Prostate gland (tissue), 2 donors: ENCODE measurements at places on chromosomes 4 and X.
A peak's percentile ranks its signal among the peaks of the same experiment; 100 is the strongest.

DNA sequence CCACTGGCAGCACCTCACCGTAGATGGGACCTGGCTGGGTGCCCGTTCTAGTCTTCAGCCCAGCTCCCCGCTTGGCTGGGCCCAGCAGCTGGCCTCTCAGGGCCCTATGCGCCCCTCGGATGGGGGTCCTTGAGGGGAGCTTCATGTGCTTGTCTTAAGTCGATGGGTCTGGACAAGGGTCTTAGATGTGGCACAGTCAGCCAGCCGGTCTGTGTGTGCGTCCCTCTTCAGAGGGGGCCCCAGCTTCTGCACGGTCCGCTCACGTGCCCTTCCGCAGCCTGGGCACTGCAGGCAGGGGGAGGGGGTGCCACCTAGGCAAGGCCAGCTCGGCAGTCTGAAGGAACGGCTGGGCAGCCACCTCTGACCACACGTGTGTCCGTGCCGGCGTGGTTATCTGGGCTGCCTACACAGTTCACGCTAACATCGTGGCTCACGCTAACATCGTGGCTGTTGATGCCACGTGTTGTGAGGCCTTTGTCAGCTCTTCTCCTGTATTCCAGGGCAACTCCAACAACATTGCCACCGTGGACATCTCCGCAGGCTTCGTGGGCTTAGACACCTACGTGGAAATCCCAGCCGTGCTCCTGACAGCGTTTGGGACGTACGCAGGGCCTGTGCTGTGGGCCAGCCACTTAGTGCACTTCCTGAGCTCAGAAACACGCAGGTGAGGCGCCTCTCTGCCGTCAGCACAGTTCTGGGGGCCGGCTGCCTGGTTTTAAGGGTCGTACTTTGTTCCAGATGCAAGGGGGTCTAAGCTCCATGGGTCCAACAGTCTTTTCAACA, 34.5 kb downstream of the PIGG start:
- DNase-seq, result no peak

DNA sequence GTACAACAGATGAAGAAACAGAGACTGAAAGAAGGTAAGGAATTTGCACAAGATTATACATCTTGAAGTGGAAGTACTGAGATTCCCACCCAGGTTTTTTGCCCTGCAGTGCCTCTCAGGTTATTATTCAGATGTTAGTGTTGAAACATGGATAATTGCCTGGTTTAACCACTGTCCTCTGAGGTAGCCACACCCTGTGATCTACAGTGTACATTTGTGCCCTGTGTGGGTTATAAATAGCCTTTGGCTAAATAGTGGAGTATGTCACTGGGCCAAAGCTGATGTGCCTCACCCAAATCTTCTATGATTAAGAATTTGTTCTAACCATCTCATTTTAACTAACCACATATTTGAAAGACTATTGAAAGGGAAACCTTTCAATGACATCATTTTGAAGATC, 5.4 kb upstream of the ASB5 start:
- peak; percentile 15 for DNase-seq

DNA sequence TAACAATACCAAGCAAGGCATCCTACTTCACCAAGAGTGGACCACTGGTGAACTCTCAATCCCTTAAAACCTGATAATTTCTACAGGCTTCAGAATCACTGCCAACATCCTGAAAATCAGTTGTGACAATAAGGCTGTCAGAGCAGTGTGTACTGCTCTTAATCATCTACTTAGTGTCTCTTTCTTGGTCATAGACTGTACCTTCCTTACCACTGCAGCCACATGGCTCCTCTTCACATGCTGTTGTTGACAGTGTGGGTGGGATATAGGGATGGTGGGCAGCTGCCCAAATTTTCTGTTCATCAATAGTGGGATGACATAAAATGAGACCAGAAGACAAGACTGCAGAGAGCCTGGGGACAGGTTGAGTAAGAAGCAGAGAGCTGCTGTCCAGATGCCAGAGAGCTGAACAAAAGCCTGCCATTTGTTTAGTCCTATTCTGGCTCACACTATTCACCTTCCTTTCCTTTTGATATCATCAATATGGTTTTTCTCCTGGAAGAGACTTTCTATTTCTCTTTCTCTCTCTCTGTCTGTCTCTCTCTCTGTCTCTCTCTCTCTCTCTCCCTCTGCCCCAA, 178.9 kb downstream of the MGST2 start:
- no peak for DNase-seq

DNA sequence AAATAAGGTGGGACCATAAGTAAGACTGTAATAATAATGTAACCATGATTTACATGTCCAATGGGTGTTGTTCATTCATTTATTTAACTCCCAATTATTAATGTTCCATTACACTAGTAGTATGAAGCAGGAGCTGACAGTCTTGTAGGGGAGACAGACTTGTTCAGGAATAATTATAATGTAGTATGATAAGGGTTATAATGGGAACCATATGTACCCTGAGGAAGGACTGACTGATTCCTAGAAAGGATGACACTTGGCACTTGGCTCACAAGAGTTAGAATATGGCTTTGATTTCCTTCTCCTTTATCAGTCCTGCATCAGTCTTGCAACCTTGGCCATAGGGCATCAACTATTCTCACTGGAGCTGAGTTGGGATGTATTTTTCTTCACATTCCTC, 24.2 kb downstream of the PCDH7 start:
- no peak for DNase-seq

DNA sequence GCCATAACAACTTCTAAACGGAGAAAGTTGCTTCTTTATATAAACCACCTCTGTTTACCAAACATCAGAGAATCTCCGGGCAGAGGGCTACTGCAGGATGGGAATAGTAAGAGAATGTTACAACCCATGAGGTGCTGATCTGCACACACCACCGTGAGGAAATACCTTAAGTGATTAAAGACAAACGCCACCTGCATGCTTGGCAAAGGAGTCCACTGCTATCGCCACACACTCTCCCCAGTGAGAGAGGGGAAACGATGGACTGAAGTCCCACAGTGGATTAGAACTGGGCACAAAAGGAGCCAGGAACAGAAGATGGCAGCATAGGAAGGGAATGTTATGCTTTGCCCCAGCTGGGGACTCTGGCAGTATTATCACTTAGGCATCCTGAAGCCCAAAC, 15.6 kb downstream of the MAML3 start:
- no peak for DNase-seq

- DNase-seq, result no peak
These were observed 134.4 kb downstream of the PCDH7 start for GRCh38 chr4:30854531-30854930.

DNA sequence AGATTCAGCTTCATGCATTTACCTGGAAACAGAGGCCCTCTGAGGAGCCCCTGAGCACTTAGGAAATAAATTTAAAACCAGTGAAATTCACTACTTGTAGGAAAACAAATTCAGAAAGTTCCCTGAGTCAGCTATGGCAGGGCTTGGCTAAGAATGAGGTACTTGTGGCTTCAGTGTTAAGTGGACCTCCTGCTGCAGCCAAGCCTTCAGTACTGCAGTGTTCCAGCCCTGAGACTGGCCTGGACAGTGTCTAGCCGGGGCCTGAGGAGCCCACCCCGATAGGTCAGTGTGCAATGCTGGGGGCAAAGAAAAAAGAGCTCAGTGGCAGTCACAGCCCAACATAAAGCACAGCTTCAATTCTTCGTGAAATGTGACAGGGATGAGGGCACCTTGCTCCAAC, 41.9 kb downstream of the F11 start:
- no peak for DNase-seq

- DNase-seq, result no peak
These were observed 13.1 kb upstream of the MAGEA4 start for GRCh38 chrX:151899622-151900021.

GRCh38 chrX:136395271-136395670, 92.5 kb upstream of the BRS3 start:
- DNase-seq, result no peak

DNA sequence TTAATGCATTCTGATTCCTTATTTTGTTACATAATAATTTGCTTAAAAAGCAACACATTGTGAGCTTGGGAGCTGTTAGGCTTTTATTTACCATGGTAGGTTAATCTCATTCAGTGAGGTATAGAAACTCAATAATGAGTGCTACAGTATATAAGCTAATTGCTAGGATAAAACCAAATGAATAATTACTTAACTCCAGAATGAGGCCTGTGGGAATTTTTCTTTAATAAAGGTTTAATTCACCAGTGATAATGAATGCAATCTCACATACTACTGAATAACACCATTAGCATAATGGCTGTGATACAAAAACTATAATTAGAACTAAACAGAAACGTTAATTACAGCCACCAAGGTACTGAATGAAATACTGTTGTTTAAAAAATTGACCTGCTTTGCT, 326.3 kb downstream of the IQCM start:
- DNase-seq, result no peak

DNA sequence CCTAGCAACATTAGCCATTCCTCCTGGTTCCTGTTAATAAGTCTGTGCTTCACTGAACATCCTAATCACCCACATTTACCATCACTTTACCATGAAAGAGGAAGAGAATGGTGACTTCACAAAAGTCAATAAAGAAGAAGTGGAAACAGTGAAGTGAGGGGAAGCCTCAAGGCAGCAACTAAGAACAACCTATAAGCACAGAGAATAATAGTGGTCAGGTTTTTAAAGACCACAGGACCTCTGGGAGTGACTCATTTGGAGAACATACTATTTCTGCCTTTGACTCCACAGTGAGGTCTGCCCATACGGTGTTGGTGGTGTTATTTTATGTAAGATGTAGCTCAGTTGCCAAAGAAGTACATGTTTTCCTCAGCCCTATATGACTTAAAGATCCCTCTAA, 86.0 kb upstream of the TET2 start:
- no peak for DNase-seq

GRCh38 chrX:97168646-97169045, 284.9 kb downstream of the RPA4 start:
- no peak for DNase-seq

DNA sequence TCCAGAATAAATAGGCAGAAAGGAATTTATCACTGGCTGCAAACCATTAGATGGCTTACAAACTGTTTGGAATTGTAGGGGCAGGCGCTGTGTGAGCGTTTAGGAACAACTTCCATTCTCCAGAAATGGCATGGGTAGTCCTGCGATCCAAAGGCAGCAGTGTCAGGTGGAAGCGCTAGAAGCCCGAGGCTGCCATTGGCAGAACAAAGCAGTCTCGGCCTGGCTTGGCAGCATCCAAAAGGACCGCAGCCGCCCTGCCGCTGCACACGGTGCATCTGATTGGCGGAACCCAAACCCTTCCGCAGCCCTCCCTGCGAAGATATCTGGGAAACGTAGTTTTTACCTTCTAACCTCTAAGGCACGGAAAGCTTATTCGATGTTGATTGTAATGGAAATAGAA, 23.6 kb upstream of the YTHDC1 start:
- DNase-seq, result peak; percentile 13

DNA sequence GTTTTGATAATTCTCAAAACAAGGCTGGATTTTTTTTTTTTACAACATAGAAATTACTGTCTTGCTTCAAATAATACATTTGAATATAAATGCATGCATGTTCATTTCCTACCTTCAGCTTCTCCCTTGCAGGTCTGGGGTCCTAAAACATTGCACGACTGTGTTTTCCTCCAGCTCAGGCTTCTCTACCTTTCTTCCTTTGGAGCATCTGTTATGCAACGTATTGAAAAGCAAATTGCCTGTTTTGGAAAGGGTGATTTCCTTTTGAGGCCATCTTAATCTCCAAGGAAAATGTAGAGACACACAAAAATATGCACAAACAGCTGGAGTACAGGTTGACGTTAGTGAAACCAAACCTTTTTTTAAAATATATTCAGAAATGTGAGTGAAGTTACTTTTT, 115.6 kb upstream of the TLL1 start:
- DNase-seq, result no peak

GRCh38 chr4:1565598-1566295, 118.4 kb downstream of the FAM53A start:
- DNase-seq, result no peak

DNA sequence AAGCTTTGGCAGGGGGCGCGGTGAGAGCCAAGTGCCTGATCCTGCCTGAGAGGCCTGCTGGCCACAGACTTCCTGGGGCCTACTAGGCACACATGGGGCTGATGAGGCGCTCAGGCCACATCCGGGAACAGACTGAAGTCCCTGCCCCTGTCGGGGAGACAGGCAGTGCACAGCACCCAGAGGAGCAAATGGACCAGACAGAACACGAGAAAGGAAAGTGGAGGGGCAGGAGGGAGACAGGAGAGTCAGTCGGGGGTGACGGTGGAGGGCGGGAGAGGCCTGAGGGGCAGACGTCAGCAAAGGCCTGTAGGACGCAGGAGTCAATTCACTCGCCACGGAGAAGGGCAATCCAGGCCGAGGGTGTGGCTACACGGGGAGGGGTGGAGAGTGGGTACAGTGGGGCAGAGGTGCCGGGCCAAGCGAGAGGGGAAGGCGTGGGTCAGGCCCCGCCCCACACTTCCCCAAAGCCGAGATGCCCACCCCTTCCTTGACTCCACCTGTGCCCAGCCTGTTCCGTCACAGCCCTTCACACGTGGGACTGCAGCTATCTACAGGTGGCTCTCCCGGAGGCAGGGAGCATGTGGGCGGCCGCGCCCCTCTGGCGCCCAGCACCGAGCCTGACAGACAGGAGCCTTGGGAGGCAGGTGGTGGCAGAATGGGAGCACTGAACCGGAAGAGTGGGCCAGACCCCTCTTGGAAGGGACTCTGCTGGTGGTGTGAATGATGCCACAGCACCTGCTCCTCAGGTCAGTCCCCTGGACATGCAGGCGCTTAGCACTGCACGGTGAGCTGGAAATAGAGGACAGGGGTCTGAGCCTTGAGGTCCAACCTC, 20.5 kb downstream of the NOP14 start:
- DNase-seq, result no peak
